CD4-positive, alpha-beta T cell treated with Interleukin-2 at 100 ng/mL for 4 hours (primary cell): ENCODE measurements at places on chromosomes 2 and 18.

DNA sequence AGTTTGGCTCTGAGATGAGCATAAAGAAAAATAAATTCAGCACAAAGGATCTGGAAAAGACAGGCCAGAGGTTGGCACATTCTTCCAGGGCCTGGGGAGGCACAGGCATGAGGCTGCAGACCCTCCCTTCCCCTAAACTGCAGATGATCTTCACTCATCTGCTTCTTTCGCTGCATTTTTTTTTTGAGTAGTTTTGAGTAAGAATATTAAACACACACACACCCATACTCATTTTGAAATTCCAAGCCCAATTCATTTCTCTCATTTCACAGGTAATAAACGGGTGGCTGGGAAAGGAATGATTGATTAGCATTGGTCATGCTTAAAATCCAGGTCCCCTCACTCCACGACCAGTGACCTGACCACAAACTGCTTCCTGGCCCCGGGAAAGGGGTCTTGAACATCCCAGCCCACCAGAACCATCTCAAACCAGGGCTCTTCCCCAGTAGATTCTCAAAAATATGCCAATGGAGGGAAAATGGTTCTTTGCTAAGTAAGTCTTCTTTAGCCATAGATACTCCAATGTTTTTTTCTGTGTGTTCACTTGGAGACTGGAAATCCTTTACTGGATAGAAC is 219.6 kb downstream of the ANAPC1 start:
- no peak for DNase-seq

DNA sequence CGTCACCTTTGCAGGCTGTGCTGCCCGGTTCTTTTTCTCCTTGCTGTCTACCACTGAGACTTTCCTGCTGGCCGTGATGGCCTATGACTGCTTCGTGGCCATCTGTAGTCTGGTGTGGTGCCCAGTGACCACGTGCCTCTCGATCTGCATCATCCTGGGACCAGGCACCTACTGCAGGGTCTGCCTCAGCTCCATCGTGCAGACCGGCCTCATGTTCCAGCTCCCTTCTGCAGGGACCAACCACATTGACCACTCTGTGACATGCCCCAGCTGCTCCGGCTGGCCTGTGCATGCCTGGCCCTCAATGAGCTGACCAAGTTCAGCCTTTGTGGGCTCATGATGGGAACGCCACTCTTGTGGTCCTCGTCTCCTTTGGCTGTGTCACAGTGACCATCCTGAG is 26.7 kb downstream of the COPS9 start:
- DNase-seq = no peak

DNA sequence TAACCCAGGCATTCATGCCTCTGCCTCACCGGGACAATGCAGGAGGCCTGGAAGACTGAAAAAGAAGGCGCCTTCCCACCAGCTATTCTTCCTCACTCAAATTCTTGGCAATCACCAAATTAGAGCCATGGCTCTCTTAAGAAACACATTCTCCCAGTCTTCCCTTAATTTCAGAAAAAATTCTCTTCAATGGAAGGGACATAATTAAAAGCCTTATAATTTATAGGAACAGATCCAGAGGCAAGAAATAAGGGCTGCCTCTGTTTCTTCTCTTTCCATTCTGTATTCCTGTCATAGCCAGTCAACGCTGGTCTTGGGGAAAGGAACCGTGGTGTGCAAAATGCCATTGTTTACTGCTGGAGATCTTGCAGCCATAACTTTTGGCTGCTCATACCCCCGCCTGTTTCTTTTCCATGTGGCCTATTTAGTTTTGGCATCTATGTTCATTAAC is 32.8 kb downstream of the DTNA start:
- DNase-seq = no peak

GRCh38 chr18:395456-396250 is 104.8 kb downstream of the COLEC12 start:
- no peak for DNase-seq

GRCh38 chr2:65076345-65076710 is 20.1 kb downstream of the CEP68 start:
- DNase-seq = no peak
